HFF-Myc (cell line): ENCODE measurements at places on chromosomes 2 and 18.

GRCh38 chr2:204581946-204582345 is 36.7 kb downstream of the PARD3B start:
- no peak for DNase-seq

GRCh38 chr18:74996055-74996454 is 212.9 kb downstream of the PTGR3 start:
- DNase-seq = no peak

DNA sequence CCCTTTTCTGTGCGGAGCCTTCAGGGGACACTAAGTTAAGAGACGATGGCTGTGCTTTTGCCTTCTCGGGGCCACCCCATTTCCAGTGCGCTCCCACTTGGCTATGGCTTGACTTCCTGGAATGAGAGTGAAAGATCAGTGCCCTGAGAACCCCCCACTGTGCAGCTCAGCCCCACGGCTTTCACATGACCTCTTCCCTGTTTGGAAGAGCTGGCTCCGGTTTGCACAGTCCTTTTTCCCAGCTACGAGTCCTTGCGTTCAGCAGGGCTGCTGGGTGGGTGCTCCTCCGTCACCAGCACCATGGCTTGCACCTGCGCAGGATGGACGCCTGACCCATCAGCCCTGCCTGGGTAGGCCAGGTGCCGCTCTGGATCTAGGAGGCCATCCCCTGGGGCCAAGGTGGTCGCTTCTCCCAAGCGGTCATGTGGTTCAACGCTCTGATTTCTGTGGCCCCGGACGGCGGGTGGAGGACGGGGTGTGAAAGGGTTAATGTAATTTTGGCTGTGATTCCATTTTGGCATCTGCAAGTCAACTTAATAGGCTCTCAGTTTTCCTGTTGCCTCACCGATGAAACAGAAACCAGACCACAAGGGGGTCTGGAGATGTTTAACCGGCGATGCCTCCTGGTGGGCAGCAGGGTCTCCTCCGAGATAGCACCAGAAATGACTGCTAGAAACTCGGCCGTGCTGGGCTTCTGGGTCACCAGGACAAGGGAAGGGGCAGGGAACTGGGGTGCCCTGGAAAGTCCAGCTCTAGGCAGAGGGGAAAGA is 113.1 kb upstream of the HAAO start:
- no peak for DNase-seq

DNA sequence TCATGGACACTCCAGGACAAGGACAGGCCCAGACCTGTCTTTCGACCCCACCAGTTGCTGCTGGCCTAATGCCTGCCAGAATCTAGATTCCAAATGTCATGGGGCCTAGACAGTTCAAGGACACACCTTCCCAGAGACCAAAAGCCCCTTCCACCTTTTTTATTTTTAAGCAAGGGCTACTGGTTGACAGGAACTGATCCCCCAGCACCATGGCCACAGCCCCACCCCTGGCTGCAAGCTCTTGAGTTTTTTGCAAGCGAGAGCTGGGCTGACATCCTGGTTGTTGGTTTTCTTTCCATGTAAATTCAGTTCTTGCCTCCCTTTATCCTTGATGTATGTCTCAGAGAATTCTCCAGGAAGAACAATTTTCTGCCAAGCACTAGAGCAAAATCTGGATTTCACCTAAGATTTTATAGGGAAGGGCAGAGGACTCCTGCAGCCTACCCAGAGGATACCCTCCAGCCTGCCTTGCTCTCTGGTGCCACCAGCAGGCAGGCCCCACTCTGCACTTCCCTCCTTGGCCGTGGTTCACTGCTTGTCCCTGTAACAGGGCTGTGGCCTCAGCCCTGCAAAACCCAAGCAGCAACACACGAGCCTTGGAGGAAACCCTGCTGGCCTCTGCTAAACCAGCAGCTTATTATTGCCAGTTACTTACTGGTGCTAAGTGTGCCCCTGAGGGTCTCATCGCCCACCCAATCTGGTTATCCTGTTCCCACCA is 97.7 kb downstream of the TWIST2 start:
- no peak for DNase-seq

- DNase-seq = no peak
Measured at GRCh38 chr2:195535911-195536522, 121.0 kb upstream of the SLC39A10 start.

- DNase-seq = no peak
Measured at GRCh38 chr2:149068996-149069888, 30.7 kb downstream of the LYPD6B start.

- no peak for DNase-seq
Measured at GRCh38 chr2:37878536-37878935, 46.6 kb upstream of the RMDN2 start.
